ENCODE measurements at places on chromosomes 2 and 18. TPM values are rescaled to one million over a fixed set of nuclear protein-coding genes. Genes with fewer than 3 reads are reported as not detected.

The GATA6 gene
- 0.35 TPM for polyA plus RNA-seq

The KANSL3 gene
- polyA plus RNA-seq = 17.2 TPM

The RDH14 gene
- polyA plus RNA-seq = 14.3 TPM

The ABHD1 gene
- polyA plus RNA-seq = 0.31 TPM

The ACMSD gene
- polyA plus RNA-seq = not detected

The CLIP4 gene
- 12.4 TPM for polyA plus RNA-seq

The GALNT13 gene
- not detected for polyA plus RNA-seq

Data from esophagus (tissue), 2 donors.